HT1080 (cell line): ENCODE measurements at places on chromosomes 4 and X.
A peak's percentile ranks its signal among the peaks of the same experiment; 100 is the strongest.

DNA sequence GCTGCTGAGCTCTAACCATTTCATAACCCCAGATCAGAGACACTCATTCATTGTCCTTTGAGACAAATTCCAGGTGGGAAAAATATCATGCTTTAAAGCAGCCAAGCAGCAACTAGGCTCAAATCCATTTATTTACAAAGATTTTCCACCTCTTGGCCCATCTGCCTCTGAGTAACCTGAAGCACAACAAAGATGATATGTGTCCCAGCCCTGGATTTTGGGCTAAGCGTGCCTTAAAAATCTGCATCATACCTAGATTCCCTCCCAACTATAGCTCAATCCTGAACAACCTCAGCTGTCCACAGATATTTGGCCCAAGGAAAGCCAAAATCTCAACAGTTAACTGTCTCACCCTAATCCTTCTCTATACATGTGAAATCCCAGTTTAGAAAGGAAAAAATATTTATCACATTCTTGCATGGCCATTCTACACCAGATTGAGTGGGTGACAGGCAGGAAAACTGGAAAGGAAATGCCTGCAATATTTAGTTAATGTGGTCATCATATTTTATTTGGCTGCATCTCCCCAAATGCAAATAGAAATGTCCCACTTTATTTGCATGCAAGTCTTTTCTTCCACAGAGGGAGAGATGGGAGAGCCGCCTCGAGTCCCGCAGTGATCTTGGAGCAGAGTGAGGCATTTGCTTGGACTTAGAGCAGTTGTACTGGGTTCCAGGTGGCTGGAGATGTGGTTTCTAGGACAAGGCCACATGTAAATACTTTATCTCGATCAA is 146.4 kb upstream of the EOLA2 start:
- peak; percentile 68 for DNase-seq

DNA sequence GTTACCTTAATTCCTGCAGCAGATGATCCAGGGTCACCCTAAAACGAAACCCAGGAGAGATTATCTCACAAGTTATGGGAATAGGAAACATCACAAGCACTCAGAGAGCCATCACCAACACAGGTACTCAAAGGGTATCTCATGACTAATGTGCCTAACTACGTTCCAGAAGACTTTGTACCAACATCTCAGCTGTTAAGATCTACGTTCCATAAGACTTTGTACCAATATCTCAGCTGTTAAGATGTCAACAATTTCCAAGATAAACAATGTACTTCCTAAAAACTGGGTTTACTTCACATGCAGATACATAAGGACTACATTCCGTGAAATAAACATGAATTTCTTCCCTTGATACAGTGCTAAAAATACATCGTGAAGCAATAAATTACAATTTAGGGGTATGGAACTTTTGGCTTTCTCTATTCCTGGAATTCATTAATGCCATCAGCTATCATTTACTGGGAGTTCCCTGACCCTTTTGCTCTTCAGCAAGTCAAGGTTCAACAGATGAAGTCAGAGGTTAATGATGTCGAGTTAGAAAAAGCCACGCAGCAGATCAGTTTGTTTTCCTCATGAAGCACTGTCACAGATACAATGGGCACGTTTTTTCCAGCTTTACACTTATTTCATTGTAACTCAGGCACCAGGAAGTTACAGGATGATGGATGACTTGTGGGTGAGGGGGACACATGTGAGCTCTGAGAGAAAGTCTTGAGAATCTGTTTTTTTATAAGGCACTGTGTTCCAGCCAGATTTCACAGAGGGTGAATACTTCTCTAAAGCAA is 127.0 kb upstream of the ETNPPL start:
- no peak for DNase-seq

DNA sequence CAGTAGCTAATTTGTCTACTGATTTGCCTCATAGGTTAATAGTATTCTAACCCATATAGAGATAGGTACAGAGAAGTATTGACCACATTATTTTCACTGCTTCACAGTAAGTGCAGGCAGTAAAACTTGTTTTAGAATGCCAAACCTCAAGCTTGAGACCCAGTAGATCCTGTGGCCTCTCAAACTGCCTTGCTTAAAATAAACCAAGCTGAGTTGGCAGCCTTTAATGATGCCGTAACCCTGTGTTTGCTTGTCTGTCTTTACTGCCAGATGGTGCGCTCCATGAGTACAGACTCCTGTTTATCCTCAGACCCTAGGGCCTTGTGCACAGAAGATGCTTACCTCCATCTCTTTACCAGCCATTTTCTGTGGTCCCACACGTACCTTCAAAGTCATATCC is 50.8 kb downstream of the ANXA3 start:
- DNase-seq, result no peak

DNA sequence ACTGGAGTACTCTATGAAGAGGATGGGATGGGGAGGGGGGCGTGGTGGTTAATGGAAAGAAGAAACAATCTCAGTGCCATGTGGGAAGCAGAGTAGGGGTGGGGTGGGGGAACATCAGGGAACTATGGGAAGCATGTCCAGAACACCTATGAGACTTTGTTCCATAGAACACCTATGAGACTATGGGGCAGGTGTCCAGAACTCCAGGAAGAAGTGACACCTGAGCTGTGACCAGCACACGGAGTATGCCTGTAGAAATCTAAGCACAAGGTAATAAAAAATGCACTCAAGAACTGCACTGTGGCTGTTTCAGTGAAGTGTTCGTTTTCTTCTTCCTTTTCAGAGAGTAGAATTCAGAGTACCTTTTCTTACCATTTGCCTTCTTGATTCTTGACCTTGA is 704.8 kb upstream of the TENM3 start:
- no peak for DNase-seq

- DNase-seq, result peak; percentile 89
Observed at GRCh38 chrX:116232833-116233232, 62.3 kb downstream of the AGTR2 start.

GRCh38 chr4:165328101-165328425 is 594 bp downstream of the MSMO1 start:
- DNase-seq, result no peak

- DNase-seq, result no peak
Observed at GRCh38 chr4:87933337-87933736, 42.2 kb upstream of the SPP1 start.

DNA sequence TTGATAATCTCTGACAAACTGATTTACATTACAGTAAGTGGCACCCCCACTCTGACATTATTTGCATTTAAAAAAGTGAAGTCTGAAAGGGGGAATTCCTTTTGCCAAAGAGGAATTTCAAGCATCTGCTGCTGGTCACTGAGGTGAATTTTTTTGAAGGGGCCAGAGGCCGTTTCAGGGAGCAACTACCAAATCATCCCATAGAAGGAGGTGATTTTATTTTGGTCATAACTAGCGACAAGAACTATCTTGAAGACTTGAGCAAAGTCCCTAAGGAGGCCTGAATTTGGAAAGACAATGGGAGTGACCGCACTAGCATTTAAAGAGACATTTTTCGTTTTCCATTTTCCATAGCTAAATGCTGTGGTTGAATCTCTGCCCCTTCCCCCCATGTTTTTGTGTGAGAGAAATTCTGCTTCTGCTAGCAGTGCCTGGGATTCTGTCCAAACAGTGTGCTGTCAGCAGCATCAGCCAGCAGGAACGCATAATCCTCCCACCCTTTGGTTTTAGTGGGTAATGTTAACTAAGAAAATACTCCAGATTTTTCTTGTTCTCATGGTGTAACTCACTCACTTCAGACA is 110.1 kb upstream of the MED14 start:
- DNase-seq, result peak; percentile 75

- peak; percentile 75 for DNase-seq
Observed at GRCh38 chr4:141654098-141654497, 17.7 kb downstream of the IL15 start.

DNA sequence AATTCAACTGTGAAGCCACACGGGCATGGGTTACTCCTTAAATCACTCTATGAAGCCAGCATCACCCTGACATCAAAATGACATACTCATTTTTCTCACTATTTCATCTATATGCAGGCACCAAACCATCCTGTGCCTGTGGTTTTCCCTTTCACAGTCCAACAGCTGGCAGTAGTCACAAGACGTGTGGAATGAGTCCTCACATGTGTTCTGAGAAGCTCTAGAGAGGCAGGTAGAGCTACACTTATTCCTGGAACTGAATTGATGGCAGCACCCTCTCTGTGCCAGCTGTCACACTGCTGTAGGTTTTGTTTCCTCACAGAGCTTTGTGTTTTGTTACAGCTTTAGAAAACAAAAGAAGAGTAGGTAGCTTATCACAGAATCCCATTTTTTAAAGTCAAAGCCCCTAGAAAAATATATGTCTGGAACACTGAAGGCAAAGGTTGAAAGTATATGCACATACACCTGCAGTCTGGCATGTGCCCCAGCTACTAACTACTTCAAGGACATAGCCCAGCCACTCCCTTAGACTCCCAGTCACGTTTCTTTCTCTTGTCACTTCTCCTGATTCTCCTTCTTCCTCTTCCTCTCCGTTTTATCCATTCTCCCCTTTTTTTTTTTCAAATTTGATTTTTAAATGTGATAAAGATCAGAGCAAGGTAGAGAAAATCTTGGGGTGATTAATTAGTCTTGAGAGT is 107.1 kb downstream of the ANXA10 start:
- DNase-seq, result no peak

- DNase-seq, result no peak
Observed at GRCh38 chrX:54529151-54529550, 868 bp upstream of the GNL3L start.

- no peak for DNase-seq
Observed at GRCh38 chrX:65688403-65688871, 21.0 kb downstream of the MSN start.

DNA sequence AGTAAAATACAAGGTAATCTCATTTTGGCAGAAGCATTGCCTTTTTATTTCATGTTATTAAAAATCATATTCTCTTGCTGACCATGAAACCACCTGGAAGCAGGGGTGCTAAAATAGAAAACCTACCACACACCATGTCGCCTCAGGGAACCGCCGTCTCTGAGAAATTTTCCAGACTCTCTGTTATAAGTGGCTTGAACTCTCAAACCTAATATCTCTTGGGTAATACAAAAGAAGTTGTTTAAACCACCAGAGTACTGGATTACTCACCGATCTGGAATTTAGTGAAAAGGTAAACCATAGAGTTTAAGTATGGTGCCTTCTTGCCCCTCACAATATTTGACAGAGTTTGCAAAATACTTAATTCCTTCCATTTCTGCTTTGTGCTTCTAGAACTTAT is 27.7 kb downstream of the ENPP6 start:
- no peak for DNase-seq

GRCh38 chrX:143994206-143994605 is 110.3 kb downstream of the UBE2NL start:
- peak; percentile 32 for DNase-seq

GRCh38 chrX:11066812-11067211 is 44.3 kb upstream of the HCCS start:
- no peak for DNase-seq

- DNase-seq, result no peak
Observed at GRCh38 chr4:110503270-110504083, 27.5 kb downstream of the ENPEP start.

DNA sequence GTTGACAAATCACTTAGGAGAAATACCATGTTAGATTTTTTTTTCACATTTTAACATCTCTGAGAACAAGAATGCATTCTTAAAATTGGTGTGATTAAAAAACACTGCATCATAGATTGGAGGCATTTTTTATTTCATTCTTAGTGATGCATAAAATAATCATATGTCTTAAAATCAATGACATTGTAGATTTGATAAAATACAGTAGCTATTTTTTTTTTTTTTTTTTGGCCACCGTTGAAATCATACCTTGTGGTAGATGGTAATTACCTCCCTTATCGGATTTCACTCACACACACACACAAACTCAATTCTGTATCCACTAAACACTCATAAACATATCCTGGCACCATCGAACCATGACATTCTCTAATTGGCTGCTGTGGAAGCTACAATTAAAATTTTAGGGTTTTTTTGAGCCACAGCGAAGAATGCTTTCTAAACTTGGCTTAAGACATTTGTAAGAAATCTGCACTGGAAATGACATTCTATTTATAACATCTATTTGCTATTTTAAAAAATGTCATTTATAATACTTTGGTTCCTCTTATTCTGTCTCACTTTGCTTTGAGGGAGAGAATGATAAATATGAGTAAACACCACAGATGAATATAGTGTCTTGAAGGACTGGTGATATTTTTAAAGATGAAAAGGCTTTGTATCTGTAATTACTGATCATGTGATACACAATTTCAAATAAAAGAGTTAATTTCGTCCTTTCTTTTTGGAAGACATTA is 60.1 kb downstream of the CCSER1 start:
- no peak for DNase-seq
